Fibroblast of the aortic adventitia (primary cell): ENCODE measurements at places on chromosomes 12 and 14. TPM values are rescaled to one million over a fixed set of nuclear protein-coding genes. Genes with fewer than 3 reads are reported as not detected.
A peak's percentile ranks its signal among the peaks of the same experiment; 100 is the strongest.

DNA sequence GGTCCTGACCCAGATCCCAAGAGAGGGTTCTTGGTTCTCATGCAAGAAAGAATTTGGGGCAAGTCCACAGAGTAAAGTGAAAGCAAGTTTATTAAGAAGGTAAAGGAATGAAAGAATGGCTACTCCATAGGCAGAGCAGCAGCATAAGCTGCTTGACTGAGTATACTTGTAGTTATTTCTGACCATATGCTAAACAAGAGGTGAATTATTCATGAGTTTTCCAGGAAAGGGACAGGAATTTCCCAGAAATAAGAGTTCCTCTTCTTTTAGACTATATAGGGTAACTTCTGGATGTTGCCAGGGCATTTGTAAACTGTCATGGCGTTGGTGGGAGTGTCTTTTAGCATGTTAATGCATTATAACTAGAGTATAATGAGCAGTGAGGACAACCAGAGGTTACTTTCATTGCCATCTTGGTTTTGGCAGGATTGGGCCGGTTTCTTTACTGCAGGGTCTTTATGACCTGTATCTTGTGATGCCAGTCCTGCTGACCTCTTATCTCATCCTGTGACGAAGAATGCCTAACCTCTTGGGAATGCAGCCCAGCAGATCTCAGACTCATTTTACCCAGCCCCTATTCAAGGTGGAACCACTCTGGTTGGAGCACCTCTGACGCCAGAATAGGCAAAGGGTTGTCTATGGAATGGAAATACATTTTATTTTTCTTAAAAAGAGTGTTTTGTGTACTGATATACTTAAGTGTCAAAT lies 113.8 kb downstream of the OTOGL start:
- no peak for DNase-seq

GRCh38 chr12:3295646-3296408 lies 195.2 kb upstream of the PRMT8 start:
- DNase-seq, result peak; percentile 82

DNA sequence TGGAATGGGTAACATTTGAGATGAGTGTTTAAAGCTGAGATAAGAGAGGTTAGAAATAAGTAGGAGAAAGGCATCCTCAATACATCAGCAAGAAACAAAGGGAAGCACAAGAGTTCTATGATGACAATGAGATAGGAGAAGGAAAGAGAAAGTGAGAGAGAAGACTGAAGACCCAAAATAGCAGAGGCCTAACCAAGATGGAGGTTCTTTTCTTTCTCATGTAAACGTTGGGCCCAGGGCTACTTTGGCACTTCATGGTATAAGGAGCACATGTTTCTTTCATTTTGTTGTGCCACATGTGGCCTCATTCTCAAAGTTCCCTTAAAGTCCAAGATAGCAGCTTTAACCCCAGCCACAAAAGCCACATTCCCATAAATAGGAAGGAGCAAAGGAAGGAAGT lies 120.5 kb upstream of the RMST start:
- DNase-seq, result no peak

- no peak for DNase-seq
These were observed 12.4 kb downstream of the CBLN3 start for GRCh38 chr14:24416932-24417619.

GRCh38 chr14:35113308-35113950 lies 8.4 kb downstream of the PPP2R3C start:
- no peak for DNase-seq

The KLHDC1 gene
- 4.9 and 12.8 TPM in 2 replicates for total RNA-seq

GRCh38 chr14:50056435-50056834 lies 59.9 kb downstream of the VCPKMT start:
- no peak for DNase-seq

The CDKN1B gene
- total RNA-seq, result 28.4 and 41.2 TPM in 2 replicates

DNA sequence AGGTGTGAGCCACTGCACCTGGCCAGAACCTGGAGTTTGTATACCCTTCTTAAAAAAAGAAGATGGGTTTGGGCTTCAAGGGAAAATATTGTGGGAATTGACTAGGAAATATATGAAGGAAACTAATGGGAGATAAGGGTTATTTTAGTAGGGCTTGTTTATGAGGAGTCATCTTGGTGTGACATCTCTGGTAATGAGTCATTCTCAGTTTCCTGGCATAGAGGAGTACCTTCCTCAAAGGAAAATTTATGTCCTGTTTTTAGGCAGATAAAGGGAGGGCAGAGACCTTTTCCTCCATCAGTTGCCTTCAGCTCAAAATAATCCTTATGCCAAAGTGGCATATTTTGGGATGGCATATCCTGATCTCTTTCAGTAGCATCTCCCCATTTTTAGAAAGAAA lies 30.6 kb upstream of the NFKBIA start:
- peak; percentile 11 for DNase-seq

DNA sequence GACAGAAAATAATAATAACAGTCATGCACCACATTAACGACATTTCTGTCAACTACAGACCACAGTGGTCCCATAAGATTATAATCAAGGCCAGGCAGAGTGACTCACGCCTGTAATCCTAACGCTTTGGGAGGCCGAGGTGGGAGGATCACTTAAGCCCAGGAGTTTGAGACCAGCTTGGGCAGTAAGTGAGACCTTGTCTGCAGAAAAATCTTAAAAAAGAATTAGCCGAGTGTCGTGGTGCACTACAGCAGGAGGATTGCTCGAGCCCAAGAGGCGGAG lies 8.6 kb downstream of the NAB2 start:
- DNase-seq, result no peak

The ZC2HC1C gene
- total RNA-seq, result 0.90 and 1.6 TPM in 2 replicates

The MTRFR gene
- total RNA-seq, result 12.8 and 17.5 TPM in 2 replicates

DNA sequence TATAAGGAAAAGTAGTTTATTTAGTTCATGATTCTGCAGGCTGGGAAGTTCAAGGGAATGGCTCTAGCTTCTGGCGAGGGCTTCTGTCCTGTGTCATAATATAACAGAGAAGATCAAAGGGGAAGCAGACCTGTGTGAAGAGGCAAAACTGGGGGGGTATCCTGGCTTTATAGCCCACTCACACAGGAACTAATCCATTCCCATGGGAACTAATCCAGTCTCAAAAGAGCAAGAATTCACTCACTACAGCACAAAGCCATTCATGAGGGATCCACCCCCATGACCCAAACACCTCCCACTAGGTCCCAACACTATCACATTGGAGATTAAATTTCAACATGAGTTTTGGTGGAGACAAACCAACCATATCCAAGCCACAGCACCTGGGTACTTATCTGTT lies 6.9 kb downstream of the ALDH6A1 start:
- no peak for DNase-seq

The RIN3 gene
- total RNA-seq, result 5.7 and 7.2 TPM in 2 replicates

The KICS2 gene
- 3.8 and 9.0 TPM in 2 replicates for total RNA-seq

The CCDC177 gene
- not detected in 2 replicates for total RNA-seq

The IRAK3 gene
- 20.0 and 21.4 TPM in 2 replicates for total RNA-seq

DNA sequence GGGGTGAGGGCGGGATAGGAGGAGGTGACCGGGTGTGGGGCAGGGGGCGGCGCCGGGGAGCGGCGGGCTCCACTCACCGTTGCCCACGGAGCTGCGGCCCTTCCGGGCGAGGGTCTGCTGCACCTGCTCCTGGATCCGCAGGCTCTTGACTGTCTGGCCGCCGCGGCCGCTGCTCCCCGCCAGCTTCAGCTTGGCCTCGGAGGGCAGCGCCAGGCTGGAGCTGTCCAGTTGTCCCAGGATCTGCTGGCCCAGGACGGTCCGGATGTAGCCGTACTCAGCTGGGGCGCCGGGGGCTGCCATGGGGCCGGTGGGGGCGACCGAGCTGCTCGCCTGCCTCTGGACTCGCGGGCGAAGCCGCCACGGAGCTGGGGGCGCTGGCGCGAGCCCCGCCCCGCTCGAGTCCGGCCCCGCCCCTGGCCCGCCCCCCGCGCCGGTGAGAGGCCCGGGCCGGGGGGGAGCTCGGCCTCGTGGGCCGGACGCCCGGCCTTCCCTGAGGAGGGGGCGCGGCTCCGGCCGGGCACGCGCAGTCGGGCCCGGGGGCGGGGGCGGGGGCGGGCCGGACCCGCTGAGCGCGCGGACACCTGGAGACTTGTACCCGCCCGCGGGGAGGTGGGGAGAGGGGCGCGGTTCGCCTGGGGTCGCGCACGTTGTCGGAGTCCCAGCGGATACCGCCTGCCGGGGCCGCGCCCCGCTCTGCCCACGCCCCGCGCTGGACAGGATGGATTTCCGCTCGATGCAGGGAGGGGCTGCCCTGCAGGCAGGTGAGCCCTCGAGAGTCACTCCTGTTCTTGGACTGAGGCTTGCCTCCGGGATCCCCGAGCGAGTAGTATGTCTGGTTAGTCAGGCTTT lies at the start of gene PKP2:
Gene PKP2, minus strand, starts transcription at position 346 of the 849 bp plus-strand sequence. Its CDS starts 46 bp downstream, at position 300.
- DNase-seq, result no peak

DNA sequence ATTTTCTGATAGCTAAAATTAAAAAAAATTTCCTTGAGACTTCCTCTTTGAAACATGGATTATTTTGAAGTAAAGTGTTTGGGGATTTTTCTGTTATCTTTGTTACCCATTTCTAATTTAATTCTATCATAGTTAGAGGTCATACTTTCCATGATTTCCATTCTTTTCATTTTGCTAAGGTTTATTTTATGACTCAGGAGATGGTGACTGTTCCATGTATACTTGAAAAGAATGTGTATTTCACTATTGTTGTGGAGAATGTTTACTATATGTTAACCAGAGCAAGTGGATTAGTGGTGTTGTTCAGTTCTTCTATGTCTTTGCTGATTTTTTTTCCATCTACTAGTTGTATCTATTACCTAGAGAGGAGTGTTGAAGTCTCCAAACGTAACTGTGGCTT lies 250.5 kb upstream of the PELI2 start:
- peak; percentile 20 for DNase-seq

DNA sequence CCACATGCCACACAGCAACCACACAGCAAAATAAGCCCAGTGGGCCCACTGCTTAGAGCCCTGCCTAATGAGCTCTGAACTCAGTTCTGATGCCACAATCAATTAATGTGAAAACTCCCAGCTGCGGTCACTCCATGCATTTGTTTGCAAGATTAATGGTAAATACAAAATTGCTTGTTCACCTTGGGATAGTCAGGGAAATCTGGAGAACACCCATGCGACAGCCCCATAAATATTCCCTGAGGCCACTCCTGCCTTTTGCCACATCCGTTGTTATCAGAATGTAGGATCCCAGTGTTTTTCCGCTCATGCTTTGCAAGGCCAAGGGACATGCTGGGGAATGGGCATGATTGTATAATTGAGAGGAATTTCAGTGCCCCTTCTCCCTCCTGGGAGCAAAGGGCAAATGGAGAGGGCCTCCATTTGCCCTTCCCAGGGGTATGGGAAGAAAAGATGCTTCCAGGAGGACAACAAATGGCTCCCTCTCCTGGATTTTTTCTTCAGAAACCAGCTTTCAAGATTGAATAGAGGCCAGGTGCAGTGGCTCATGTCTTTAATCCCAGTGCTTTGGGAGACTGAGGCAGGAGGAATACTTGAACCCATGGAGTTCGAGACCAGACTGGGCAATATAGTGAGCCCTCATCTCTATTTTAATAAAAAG lies 30.8 kb upstream of the CMKLR1 start:
- DNase-seq, result no peak

GRCh38 chr12:92876496-92876895 lies 52.6 kb downstream of the EEA1 start:
- DNase-seq, result no peak

GRCh38 chr12:82625523-82625922 lies 61.2 kb upstream of the TMTC2 start:
- no peak for DNase-seq

The CFAP73 gene
- not detected in 2 replicates for total RNA-seq

- no peak for DNase-seq
These were observed 9.5 kb downstream of the PAX9 start for GRCh38 chr14:36671149-36671548.

DNA sequence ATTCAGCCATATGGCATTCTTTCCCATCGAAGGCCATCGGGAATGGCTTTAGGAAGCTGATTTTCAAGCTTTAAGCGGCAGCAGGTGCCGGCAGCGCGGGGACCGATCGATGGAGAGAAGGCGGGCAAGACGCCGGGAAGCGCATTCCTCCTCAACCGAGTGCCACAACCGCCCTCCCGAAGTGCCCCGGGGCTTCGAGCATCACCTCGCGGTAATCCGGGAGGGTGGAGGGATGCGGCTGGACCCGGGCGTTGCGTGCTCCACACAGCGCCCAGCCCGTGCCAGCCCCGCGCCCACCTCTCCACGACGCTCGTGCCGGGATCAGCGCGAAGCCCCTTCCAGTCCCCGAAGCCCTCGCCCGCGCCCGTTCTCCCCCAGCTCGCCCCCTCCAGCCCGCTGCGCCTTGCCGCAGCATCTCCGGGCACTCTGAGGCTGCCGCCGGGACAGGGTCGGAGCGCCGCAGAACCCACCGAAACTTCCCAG lies 3.2 kb downstream of the USP44 start:
- no peak for DNase-seq

DNA sequence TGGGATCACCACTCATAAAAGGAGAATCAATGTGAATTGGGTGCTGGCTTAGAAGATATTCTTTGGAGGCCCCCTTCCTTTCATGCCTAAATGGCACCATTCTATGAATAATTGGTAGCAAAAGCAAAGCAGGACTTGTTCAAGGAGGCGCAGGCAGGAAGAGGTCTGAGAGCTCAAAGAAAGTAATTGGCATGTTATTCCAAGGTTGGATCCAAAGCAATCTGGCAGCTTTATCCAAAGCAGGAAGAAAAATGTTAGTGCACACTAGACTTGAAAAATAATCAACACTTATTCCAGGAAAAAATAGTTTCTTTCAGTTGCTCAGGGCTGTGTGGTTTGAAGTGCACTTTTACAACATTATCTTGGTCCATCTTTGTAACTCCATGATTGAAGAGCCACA lies 326.4 kb downstream of the NUAK1 start:
- DNase-seq, result no peak

GRCh38 chr12:75260316-75260715 lies 50.7 kb upstream of the KCNC2 start:
- DNase-seq, result no peak

GRCh38 chr12:44021471-44021971 lies 185.6 kb downstream of the TMEM117 start:
- DNase-seq, result no peak

GRCh38 chr14:99173506-99173905 lies 98.5 kb downstream of the BCL11B start:
- DNase-seq, result no peak

The CD4 gene
- 1.6 TPM in 1 of 2 replicates, not detected in the other for total RNA-seq

The PPP1R1A gene
- total RNA-seq, result not detected in 2 replicates

DNA sequence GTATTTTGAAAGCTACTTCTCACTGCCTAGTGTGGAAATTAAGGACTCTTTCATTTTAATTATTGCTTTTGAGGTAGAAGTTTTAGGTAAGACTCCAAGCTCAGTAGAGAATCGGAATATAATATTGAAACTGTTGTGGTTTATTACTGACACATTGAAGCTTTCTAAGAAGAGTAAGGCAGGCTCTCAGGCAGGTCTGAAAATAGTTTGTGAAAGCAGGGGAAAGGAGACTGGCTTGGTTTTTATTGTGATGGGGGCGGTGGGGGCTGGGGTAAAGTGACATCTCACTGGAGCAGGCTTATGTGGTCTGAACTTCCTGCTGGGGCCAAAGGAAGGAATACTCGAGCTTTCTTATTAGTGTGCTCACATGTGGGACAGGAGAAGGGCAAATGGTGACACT lies 79.5 kb downstream of the OTOGL start:
- DNase-seq, result no peak

The CRIP2 gene
- total RNA-seq, result 32.9 and 54.3 TPM in 2 replicates

The NYNRIN gene
- total RNA-seq, result 14.1 and 45.1 TPM in 2 replicates

The CCDC196 gene
- total RNA-seq, result not detected in 2 replicates

The SLC2A3 gene
- total RNA-seq, result 42.4 and 49.6 TPM in 2 replicates
